ENCODE measurements at places on chromosomes 13 and 19. TPM values are rescaled to one million over a fixed set of nuclear protein-coding genes. Genes with fewer than 3 reads are reported as not detected.

DNA sequence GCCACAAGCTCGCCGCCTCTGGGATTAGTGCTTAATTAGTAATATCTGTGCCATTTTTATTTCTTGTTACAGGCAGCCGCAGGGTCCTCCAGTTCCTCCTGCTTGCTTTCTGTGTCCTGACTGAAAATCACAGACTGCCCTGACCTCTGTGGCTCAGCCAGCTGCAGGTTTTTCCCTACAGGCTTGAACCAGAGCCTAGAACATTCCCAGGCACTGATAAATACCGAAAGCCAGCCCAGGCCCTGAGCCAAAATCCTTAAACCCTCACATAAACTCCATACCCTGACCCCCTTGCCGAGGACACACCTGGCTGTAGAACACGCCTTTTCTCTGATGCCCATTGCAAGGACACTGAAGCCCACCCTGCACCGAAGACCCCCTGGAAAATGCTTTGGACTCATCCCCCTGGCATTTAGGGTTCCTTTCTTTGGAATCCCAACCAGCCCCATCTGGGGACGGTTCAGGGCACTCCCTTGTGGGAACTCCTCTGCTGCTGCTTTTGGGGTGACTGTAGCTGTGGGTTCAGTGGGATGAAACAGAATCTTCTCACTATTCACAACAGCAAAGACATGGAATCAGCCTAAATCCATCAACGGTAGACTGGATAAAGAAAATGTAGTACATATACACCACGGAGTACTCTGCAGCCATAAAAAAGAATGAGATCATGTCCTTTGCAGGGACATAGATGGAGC is 15.5 kb downstream of the DPP9 start:
- H3K27me3 ChIP-seq = no peaks in the 10 kb centered on the region
- no peak for DNase-seq
- peaks cover 5% of the 10 kb centered on the region for H3K4me1 ChIP-seq
- H3K4me3 ChIP-seq = no peak overlapping the region
- H3K27ac ChIP-seq = no peak overlapping the region

DNA sequence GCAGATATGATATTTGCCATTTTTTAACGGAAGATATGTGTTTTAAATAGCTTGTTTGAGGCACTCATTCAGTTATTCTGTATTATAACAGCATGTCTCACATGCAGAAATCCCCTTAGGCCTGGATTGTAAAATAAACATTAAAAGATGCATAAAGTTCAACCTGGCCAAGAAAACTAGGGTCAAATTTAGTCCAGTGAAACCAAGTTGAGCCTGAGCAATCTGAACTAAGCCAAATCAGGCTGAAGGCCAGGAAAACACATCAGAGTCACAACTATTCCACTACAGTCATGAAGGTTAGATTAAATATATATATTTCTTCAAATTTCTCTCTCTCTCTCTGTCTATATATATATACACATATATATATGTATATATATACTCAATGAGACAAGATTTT is 504.8 kb downstream of the SLITRK1 start:
- H3K27me3 ChIP-seq = no peaks in the 10 kb centered on the region
- no peaks in the 10 kb centered on the region for H3K4me1 ChIP-seq
- no peak overlapping the region for H3K27ac ChIP-seq
- DNase-seq = no peak

- H3K4me1 ChIP-seq = peaks cover 20% of the 10 kb centered on the region
- H3K27ac ChIP-seq = no peak overlapping the region
- no peaks in the 10 kb centered on the region for H3K36me3 ChIP-seq
- H3K4me3 ChIP-seq = no peak overlapping the region
- no peak for DNase-seq
- no peaks in the 10 kb centered on the region for H3K27me3 ChIP-seq
Observed at GRCh38 chr13:100470866-100471505, 117.6 kb downstream of the GGACT start.

The NKPD1 gene
- total RNA-seq = 0.10 TPM
